Vagina (tissue), 2 donors: ENCODE measurements at places on chromosomes 4 and X.

- no peak for DNase-seq
Observed at GRCh38 chrX:64894454-64895038, 81.7 kb downstream of the ZC4H2 start.

DNA sequence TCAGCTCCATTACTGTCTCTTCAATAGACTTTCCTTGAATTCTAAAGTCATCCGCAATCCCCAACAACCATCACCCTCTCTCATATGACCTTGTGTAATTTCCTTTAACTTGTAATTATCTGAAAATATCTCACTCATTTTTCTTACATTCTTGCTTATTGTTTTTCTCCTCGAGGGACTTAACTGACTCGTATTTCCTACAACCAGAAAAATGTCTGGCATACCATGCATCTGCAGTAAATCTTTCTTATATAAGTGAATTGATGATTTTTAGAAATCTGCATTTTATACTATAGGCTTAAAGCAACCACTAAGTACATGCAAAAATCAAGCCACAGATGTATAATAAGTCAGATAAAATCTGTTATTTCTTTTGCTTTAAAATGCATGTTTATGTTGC, 276.7 kb downstream of the UNC5C start:
- no peak for DNase-seq

DNA sequence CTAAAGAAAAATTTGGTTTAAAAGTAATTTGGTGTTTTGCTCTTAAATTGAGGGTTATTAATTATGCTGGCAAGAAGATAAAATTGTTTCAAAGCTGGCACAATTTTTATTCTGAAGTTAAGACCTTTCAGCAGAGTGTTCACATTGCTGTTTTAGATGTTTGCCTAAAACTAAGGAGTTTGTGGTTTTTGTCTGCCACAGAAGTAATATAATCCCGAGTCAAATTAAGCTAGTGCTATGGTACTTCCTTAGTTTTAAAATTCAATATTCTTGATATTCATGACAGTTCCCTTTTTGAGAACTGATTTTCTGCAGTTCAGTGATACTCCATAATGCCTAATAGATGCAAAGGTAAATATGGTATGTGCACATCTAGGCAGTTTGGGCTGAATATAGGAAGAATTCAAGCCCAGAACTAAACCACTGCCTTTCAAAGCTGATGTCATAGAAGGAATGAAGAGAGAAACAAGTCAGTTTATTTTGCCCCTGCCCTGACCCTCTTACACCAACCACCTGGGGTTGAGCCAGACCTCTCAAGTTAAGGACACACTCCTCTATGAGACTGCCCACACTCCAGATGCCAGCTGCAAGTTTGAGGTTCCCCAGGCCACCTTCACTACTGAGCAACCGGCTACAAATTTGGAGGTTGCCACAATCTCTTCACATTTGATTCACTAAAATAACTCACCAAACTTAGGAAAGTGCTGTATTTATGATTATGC, 32.1 kb upstream of the VEGFC start:
- no peak for DNase-seq

DNA sequence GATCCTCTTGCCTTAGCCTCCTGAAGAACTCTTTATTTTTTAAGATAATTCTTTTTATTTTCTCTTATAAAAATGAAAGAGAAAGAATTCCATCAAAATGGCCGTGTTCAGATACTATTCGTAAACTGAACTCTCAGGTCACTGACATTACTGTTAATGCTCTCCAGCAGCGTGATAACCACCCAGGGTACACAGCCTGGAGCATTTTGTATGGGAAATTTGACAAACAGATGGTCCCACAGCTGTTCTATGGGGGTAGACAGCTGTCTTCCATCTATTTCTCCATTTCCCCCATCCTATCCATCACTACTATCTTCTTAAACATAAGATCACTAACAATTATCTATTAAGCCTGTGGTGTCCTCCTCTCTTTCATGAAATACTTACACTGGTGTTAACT, 47.8 kb downstream of the SYNPO2 start:
- no peak for DNase-seq

GRCh38 chr4:1031956-1032795, 20.8 kb downstream of the FGFRL1 start:
- DNase-seq = no peak

DNA sequence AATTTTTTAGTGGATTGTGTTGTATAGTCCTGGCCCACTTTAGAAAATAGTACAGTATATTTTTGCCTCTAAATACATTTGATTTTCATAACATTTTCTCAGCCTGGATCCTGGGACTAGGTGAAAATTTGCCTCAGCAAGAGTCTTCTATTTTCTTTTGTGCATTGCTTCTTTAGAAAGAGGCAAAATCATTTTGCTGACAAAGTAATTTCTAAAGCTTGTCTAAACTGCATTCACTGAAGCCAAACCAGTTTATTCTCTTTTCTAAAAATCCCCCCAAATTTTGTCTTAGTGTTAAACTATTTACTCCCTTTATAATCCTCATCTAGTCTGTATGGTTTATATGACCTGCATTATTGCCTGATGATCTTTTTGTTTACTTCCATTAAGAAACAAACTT, 326.3 kb downstream of the C4orf33 start:
- no peak for DNase-seq

GRCh38 chr4:52660643-52661042, 1.5 kb upstream of the USP46 start:
- no peak for DNase-seq

DNA sequence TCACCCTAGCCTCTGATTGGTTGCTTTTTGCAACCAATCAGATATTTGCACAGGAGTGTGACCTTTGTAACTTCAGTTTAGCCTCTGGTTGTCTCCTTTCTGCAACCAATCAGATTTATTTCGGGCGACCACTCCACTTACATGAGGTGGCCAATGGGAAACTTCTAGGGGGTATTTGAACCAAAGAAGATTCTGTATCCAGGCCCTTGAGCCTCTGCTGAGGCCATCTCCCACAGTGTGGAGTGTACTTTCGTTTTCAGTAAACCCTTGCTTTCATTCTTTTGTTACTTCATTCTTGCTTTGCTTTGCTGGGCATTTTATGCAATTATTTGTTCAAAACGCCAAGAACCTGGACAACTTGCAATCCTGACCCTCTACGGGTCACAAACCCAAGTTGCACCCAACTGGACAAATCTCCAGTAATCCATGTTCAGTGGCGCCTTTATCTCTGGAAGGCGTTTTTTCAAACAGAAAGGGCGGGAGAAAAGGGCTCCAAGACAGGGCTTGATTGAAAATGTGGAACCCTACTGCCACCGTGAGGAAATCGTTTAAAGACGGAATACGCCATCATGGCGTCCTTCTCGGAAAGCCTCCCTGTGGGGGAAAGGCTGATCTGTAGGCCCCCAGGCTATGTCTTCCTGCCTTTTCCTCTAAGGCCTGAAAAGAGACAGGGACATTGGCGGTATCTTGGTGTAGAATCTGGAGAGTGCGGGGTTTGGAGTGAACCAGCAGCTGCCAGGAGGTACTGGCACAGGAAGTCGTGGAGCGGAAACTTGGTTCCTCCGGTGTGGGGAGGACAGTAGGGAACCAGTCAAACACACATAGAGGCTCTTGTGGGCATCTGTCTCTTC, 184.6 kb downstream of the OR13H1 start:
- peak; percentile 92 for DNase-seq

- DNase-seq = no peak
Observed at GRCh38 chr4:152243896-152244595, 291.8 kb downstream of the FBXW7 start.

DNA sequence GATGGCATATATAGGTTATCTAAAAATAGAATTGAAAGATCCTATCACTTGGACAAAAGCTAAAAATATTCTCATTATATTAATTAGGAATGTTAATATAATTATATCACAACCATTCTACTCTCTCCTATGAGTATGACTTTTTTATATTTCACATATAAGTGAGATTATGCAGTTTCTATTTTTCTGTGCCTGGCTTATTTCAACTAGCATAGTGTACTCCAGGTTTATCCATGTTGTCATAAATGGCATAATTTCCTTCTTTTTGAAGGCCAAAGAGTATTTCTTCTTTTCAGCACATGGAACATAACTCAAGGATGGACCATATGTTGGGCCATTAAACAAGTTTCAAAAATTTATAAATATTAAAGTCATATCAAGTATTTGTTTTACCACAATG, 421.2 kb upstream of the CTSO start:
- DNase-seq = no peak

DNA sequence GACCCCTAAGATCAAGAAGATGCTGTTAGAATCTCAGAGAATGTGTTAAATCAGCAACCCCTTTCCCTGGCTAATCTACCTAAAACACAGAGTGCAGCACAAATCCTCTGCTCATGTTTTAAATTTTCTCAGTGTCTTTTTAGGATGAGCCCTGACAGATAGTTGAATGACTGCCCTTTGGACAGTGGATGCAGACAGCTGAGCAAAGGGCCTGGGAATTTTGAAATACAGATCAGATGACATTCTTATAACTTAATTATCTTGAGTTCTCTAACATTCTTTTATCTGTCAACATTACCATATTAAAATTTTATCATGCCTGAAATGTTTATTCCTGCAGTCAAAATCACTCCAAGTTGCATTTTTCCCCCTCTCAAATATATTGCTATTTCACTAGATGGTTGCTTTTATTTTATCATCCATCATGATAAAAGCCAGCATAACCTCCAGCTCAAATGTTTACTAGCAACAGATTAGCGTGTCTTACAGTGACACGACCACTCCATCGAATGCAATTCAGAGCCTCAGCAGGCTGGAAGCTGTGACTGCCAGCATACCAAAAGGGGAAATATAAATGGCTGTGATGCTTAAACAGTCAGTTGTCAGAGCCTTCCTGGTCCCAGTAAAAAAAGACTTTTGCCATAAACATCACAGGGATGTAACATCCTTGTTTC, 22.8 kb upstream of the ARHGAP24 start:
- DNase-seq = no peak

DNA sequence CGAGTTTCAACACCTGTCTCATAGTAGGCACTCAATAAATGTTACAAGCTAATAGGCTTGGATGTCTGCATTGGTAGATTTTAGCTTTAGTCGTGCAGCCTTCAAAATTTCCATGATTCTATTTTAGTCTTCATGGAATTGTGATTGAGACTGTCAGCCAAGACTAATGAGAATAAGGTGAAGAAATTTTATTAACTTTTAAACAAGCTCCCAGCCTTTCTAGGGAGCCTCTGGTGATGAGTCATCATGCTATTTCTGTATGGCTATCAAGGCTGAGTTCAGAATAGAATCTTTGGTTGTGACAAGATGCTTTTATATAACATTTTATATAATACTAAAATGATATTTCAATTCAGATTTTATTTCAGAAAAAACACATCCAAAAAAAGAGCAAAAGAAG, 685.8 kb downstream of the GABRG1 start:
- DNase-seq = no peak

GRCh38 chr4:24443200-24443599, 141.2 kb downstream of the DHX15 start:
- DNase-seq = peak; percentile 74

- no peak for DNase-seq
Observed at GRCh38 chrX:30831082-30831481, 58.0 kb downstream of the TAB3 start.

GRCh38 chrX:108025954-108026600, 18.8 kb upstream of the VSIG1 start:
- no peak for DNase-seq

- DNase-seq = no peak
Observed at GRCh38 chr4:90476586-90476985, 349.4 kb downstream of the CCSER1 start.

GRCh38 chrX:41737065-41737464, 13.1 kb downstream of the GPR82 start:
- DNase-seq = no peak

DNA sequence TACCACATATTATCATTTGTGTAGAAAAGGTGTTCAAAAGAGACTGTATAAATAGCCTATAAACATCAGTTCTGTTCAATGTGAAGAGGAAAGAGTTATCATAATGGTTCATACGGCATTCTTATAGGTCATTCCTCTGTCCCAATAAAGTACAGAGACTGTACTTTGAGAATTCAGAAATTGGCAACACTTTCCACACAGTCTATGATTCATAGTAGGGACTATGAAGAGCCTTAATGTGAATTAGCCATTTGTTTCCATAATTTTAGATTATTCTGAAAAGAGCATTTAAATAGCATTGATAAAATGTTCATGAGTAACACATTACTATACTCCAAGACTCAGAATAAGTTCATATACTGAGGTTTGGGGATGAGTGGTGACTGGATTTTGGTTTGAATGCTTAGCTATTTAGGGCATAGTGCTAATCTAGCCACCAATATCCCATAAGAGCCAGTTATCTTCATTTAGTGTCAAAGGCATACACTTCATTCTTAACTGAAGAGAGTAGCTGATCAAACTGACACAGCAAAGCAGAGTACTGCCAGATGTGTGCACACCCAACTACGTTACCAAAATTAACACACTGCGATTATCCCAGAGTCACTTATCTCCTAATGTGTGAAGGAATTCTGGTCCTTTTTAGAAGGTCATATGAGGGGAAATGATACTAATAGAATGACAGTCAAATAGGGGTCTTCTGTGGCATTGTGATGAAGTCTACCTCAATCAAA, 10.2 kb downstream of the ANK2 start:
- DNase-seq = no peak

DNA sequence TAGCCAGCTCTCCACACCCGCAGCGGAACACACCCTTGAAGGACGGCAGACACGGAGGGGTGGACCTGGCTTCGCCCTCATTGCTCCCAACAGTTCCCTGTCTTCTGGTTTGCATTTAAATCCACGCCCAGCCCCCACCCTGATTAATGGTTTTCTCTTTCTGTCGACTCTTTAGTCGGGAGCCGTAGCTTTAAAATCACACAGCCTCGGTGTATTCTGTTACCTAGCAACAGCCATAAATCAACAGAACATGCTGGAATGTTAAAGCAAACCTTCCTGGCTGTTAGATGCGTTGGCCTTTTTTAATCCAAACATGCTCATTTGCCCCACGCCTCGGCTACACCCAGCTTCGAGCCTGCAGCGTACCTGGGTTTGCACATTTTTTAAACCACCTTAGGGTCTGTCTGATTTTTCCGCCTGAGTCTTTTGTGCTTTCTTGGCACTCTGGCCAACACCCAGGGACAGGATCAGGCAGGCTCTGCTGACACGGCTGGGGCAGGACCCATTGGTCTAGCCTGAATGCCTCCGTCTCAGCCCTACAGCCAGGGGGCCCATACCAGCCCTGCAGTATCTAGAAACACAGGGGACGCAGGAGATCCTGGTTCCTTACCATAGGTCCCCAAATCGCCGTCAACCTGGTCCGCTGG, 21.4 kb upstream of the PPP2R2C start:
- peak; percentile 54 for DNase-seq

DNA sequence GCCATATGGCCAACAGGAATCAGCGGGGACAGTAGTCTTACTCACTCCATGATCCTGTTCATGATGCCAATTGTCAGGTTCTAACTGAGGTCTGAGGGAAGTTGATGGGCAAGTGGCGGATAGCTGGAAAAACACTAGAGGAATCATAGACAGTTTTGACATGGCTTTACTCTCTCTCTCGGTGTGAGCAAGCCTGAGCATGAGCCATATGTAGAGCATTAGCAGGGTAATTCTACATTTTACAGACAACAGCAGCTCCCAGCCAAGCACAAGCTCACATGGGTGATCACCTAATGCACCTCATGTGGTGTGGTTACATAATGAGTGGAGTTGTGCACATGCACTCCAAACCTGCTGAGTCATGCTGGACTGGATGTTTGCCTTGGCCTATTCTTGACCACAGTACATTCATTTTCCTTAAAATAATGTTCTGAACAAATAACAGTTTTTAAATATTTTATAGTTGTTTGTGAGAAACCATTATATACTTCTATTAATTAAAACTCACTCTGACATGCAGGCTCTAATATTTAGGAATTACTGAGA, 429.2 kb downstream of the GPAT3 start:
- DNase-seq = no peak

GRCh38 chrX:133335027-133335426, 80.3 kb downstream of the GPC4 start:
- no peak for DNase-seq

GRCh38 chr4:156196722-156197121, 243.1 kb upstream of the CTSO start:
- DNase-seq = no peak
